ENCODE measurements at places on chromosomes 11 and 22. TPM values are rescaled to one million over a fixed set of nuclear protein-coding genes. Genes with fewer than 3 reads are reported as not detected.
A peak's percentile ranks its signal among the peaks of the same experiment; 100 is the strongest.

DNA sequence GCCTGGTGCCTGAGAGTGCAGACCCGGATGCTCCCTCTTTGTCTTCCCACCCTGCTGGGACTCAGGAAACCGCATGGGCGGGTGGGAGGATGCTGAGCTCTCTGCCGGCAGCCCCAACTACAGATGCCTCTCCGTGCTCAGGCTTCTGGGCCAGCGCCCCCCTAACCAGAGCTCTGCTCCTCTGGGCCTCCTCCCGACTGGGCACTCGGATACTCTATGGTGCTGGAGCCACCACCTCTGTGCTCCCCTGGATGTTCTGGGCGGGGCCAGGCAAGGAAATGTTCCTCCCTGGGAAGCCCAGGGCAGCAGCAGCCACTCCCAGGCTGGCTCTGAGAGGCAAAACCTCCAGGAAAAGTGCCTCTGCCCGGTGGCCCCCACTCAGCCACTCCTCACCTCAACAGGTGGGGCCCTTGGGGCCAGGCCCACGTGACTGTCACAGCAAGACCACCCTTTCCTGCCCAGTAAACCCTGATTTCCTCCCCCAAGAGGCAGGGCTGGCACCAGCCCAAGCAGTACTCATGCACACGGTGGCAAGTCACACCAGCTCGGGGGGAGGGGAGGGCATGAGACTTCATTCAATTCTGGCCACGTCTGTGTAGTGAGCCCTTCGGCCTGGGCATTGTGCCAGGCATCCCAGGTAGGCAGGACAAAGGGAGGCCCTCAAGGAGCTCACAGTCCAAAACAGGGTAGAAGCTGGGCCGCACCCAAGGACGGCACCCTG is 54.7 kb upstream of the TCF20 start:
- no peak for DNase-seq

DNA sequence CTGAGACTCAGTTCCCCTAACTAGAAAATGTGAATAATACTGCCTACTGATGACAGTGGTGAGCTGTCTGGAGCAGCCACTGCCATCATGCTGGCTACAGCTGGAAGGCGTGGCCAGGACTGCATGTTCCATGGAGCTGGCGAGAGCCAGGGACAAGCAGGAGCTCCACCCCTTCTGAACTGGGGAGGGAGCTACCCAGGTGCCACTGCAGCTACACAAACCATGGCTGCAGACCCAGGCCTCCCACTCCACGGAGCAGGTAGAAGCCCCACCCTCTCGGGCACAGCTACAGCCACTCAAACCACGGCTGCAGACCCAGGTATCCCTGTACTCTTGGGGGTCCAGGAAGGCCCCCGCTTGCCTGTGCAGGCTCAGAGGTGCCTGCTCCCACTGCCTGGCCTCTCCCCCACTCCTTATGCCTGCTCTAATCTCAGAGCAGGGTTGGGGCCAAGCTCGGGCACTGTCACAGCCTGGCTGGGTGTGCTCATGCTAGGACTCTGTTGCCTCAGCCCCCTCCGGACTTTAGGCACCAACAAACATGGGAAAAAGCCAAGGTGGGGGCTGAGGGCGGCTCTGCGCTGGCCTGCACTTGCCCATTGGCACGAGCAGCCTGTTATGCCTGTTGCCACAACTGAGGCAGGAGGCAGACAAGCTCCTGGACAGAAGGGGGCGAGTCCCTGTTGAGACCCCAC is 51.7 kb downstream of the RAB30 start:
- DNase-seq = no peak

The GNAZ gene
- 12.8 TPM for total RNA-seq

DNA sequence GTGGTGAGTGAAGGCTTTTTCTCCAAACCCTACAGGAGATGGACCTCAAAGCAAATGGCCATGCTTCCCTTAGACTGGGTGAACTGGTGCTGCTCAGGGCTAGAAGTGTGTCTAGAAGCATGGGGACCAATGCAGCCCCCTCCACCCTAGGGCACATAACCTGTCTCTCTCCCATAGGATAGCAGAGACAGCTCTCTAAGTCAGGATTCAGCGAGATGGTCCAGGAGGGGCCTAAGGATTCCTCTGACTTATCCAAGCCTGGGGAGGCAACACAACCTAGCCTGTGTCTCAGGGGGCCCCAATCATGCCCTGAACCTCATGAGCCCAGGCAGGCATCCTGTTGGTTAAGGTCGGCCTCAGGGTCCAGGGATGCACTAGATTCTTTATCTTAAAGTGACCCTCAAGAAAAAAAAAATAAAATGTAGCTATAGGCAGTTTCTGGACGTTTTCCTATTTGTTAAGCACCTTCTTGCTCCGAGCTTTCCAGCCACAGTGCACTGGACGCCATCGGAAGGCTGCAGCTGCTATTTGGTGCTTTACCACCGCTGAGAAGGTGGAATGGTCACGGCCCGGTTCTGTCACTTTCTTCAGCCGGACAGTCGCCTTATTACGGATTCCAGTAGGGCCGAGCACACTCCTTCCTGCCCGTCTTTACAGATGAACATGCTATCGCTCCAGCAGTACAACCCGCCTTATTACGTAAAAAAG is 5.0 kb upstream of the CCND1 start:
- no peak for DNase-seq

DNA sequence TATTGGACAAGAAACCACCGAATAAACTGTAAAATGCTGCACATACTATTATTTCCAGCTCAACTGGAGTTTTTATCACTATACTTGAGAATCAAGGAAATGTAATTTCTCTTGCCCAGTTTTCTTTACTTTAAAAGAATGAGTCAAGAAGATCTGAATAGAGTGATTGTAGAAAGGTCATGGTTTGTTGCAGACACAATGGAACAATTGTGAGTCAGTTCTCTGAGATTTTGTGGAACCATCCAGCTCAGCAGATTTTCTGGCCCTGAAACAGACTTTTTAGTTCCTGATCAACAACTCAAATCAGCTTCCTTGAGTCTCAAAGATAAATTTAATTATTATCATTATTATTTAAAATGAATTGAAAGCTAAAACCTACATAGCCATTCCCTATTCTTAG is 1.3 kb downstream of the TCN1 start:
- DNase-seq = no peak

GRCh38 chr11:66973956-66974580 is 1.0 kb upstream of the C11orf86 start:
- no peak for DNase-seq

- peak; percentile 30 for DNase-seq
Measured at GRCh38 chr11:26319906-26320305, 12.0 kb upstream of the ANO3 start.

GRCh38 chr11:45885274-45885920 is at the start of gene MAPK8IP1:
Gene MAPK8IP1, plus strand, starts transcription at chr11:45885651. Its CDS starts 170 bp downstream, at chr11:45885821.
- DNase-seq = peak; percentile 19

GRCh38 chr11:64056213-64056785 is 20.6 kb downstream of the FLRT1 start:
- no peak for DNase-seq

- no peak for DNase-seq
Measured at GRCh38 chr11:67178878-67179277, 59.8 kb downstream of the KDM2A start.

The ARHGAP8 gene
- not detected for total RNA-seq

DNA sequence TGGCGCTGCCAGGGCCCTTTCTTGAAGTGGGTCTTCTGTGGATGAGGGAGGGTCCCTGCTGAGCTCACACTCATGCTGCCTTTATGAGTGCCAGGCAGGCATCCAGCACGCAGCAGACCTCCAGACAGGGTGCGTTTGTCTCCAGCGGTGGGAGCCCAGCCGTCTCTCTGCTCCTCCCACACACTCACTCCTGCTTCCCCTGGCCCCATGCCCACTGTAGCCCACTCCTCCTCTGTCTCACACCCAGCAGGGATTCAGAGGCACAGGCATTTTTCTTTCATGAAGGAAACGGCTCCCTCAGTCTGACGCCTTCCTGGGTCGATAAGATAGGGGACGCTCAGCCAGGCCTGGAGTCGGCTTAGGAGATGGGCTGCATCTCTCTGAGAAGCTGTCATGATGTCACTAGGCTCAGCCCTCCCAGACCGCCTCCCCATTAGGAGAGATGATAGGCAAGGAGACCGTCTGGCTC is 183.9 kb upstream of the NCAM1 start:
- DNase-seq = no peak

GRCh38 chr11:132258875-132259274 is 888.5 kb downstream of the NTM start:
- no peak for DNase-seq

- DNase-seq = no peak
Measured at GRCh38 chr22:18947905-18948304, 11.8 kb upstream of the PRODH start.

DNA sequence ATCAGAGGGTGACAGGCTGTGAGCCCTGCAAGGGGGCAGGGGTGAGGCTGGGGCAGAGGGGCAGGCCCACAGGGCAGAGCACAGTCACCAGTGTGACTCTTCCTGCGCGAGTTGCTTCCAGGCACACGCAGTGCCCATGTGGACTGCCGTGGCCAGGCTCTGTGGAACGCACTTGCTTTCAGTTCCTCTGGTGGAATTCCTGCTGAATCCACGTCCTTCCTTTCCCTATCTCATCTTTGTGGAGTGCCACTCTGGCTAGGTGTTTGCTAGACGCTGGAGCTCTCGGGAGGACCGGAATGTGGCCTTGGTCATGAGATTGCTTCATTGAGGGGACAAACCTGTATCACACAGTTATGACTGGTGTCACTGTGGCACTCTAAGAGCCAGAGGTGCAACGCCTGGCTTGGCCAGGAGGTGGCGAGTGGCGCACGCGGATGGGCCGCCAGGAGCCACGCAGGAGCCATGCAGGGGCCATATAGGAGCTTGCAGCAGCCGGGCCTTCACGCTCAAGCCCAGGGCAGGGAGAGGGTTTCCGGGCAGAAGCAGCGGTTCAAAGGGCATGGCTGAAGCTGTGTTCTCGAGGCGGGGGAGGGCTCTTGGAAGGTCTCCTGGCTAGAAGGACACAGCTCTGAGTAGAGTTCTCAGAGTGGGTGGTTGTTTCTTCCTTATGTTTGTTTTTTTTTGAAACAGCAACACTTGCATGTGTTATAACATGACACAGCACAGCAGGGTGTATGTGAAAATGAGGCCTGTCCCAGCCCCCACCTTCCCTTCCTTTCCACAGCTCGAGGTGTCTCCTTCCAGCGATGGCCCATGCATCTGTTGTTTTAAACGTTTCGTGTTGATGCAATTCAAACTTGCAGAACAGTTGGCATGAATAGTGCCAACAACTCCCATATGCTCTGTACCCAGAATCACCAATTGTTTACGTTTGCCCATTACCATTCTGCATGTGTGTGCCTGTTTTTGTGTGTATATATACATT is 36.2 kb downstream of the TBC1D22A start:
- peak; percentile 64 for DNase-seq

The C11orf97 gene
- total RNA-seq = not detected

The HIKESHI gene
- total RNA-seq = 85.1 TPM

The ZNHIT2 gene
- total RNA-seq = 14.4 TPM

- no peak for DNase-seq
Measured at GRCh38 chr22:45895436-45896152, 81.4 kb downstream of the WNT7B start.

DNA sequence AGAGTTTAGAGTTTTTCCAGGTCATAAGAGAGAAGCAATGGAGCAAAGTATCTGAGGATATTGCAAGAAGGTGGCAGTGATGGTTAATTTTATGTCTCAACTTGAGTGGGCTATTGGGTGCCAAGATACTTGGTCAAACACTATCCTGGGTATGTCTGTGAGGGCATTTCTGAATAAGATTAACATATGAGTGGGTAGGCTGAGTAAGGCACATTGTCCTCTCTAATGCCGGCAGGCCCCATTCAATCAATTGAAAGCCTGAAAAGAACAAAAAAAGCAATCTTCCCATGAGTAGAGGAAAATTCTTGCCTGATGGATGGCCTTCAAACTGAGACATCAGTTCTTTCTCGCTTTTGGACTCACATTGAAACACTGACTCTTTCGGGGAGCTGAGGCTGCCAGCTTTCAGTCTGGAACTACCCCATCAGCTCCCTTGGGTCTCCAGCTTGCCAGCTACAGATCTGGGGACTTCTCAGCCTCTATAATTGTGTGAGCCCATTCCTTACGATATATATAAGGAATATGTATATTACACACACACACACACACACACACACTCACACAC is 228.8 kb downstream of the BUD13 start:
- no peak for DNase-seq
